Left kidney (tissue), 8 donors: ENCODE measurements at places on chromosomes 5 and 9. TPM values are rescaled to one million over a fixed set of nuclear protein-coding genes. Genes with fewer than 3 reads are reported as not detected.

- DNase-seq = no peak
Observed at GRCh38 chr9:99726758-99727157, 94.9 kb upstream of the NR4A3 start.

- DNase-seq = no peak
Observed at GRCh38 chr5:146548781-146549449, 32.9 kb upstream of the GPR151 start.

- DNase-seq = no peak
Observed at GRCh38 chr5:138445547-138446271, 6.9 kb downstream of the REEP2 start.

- no peak for DNase-seq
Observed at GRCh38 chr9:11192993-11193392, 580.2 kb upstream of the PTPRD start.

DNA sequence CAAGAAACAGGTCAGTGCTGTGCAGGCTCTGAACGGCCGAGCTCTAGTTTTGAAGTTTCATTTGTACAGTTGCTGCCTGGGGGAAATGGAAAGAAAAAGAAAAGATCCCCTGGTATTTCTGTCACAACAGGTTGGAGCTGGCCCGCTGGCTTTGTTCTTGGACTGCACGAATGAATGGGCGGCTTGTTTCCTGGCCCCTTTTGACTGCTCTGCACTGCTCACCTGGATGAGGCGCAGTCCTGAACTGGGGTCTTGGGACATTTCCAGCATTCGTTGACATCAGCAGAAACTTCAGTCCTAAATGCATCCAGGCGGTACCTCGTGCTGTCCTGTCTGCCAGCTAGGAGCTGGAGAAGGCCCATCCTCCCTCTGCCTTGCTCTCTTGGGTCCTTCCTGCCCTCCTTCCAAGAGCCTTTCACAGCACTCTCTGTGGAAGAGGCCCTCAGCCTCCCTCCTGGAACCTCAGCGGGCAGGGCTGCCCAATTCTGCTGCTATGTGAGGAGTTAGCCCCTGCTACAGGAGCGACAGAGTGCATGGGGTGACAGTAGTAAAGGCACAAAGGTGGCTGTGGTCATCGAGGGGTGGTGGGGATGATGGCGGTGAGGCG, 189.2 kb downstream of the FSTL4 start:
- no peak for DNase-seq

- no peak for DNase-seq
Observed at GRCh38 chr9:125160750-125161149, 17.4 kb upstream of the SCAI start.

- peak; percentile 53 for DNase-seq
Observed at GRCh38 chr5:149641000-149641576, 59.8 kb downstream of the ARHGEF37 start.

- DNase-seq = no peak
Observed at GRCh38 chr5:20300110-20300509, 312.1 kb upstream of the CDH18 start.

DNA sequence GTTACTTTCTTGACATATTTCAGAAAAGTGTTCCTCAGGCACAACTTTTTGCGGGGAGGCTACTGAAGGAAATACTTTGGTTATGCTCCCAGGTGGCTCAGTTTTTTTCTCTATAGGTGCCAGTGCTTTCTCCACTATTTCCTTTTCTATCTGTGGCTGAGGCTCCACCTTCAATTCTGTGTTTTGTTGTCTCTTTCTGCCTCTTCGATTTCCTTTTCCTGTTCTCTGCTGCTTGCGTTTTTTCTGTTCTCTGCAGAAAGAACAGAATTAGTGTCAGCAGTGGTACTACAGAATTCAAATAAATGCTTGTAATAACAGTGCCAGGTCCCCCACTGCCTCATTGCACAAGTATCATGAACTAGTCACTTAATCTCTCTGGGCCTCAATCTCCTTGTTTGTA, 7.0 kb downstream of the HEMGN start:
- no peak for DNase-seq

DNA sequence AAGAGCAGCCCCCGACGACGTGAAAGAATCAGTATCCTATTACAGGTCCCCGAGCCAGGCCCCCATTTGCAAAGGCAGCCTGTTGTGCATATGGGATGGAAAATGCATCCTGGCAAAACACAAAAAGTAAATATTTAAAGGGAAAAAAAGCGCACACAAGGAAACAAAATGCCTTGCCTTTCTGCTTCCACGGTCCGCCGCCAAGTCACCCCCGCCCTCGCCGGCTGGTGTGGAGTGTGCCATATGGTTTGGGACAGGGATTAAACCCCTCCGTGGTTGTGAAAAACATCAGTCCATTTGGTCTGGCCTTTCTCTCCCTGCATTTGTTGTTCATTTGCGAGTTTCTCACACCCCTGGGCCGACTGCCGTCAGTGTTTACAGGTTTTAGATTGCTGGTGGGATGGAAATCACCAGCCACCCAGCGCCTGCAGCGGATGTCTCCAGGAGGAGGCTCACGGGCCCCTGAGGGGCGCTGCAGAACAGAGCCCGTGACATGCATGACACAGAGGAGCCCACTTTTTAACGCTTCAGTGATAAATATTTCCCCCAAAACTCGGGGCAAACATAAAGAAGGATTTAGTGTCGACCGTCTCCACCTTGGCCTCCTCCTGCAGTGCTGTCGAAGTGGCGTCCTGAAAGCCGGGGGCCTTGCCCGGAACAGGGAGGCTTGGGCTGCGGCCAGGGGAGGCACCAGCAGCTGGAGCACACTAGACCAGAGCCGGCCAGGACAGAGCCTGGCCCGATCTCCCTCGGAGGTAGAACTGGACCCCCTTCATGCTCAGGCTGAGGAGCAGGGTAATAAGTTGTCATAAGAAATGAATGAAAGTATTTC, 161.5 kb downstream of the HSD17B3 start:
- DNase-seq = no peak

GRCh38 chr9:123544007-123544827, 188.2 kb downstream of the CRB2 start:
- peak; percentile 36 for DNase-seq

GRCh38 chr9:6147846-6148245, 67.8 kb upstream of the IL33 start:
- DNase-seq = no peak

DNA sequence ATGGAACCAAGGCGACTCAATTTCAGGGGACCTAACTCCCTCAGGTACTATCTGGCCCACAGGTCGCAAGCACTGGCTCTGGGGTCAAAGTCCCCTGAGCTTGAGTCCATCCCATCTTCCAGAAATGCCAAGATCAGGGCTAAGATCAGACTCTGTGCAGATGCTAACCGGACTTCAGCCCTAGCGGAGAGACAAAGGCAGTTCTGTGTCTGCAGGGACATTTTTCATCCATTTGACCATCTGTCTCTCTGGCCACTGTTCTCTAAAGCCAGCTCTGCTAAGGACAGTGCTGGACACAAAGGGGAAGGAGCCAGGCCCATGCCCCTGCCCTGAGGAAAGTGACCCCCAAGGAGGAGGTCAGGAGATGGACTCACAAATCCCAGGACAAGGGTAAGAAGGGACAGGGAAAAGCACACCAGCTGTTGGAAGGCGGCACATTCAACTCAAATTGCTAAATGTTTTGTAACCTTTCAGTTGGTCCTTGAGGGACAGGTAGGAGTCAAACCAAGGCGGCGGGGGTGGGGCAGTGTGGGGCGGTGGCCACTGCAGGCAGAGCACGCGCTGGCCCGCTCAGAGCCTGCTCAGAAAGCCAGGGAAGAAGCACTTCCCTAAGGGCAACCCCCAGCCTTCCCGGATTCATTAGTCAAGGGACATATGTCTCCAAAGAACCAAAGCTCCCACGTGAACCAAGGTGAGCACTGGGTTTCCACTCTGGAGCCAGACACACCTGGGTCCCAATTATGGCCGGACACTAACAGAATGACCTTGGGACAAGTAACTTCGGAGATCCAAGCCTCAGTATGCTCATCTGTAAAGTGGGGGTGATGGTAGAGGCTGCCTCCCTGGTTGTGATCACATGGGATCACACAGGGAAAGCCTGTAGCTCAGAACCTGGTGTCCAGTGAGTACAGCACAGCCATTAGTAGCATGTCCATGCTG, 42.8 kb downstream of the STK10 start:
- DNase-seq = no peak

GRCh38 chr5:67831048-67831447, 384.5 kb upstream of the PIK3R1 start:
- no peak for DNase-seq

DNA sequence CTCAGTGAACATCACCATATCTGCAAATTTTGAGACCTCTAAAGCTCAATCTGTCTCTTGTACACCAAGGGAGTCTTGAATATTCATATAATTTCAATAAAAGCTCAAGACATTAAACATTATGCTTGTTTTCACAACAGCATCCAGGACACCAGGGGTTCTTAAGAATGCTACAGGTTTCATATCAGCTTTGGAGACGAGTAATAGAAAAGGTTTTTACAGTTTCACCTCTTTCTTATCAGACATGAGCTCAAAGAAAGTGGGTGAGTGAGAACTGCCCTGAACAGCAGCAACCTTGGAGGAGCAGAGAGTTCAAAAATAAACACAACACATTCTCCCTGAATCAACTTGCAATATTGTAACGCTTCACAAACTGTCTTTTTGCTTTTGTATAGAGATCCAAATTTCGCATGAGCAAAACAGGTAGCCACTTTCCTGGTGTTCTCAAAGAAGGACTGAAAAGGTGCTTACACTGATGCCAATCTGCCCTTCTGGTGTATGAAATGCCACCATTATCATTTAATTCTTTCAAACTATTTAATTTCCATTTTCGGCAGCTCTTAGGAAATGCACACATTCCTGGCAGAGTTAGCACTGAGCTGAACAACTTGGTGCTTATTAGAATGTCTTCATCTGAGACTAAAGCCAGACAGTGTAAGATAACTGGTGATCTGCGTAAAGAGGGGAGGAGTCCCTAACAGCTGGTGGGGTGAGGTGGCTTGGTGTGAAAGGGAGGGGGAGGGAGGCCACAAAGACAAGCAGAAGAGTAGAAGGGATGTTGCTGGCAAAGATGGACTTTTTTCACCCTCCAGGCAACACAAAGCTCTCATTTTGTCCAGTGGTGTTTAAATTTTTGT, 535.3 kb downstream of the PDE4D start:
- no peak for DNase-seq

GRCh38 chr5:30650311-30650710, 543.2 kb upstream of the CDH6 start:
- no peak for DNase-seq

DNA sequence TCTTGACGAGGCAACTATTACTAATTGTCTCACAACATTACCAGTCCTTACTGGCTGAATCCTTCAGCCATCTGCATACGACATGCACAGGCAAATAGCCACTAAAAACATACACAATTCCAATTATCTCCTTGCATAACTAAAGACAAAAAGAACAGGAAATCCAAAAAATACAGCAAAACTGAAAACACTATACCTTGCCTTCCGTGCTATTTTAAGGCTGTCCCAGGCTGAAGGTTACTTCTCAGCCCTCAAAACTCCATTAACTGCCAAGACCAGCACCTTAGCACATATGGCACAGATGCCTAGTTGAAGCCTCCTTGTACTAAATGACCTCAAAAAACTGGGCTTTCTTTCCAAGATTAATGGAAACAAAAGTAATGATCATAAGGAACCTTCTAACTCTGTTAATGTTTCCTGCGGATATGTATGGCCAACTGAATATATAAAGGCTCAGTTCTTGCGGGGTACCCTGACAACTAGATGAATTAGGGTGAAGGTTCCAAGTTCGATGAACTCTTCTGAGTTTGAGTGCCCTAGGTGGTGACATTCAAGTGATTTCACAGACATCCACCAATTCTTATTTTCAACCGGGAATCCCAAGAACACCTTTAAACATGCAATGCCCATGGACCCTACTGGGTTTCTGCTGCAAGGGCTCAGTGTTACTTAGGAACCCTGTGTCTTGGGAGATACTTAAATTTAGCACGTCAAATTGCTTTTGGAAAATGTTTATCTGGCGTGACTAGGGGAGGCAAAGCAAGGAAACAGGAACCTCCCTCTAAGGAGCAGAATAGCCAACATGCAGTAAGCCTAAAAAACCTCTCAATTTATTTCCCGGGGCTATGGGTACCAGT, 455.3 kb downstream of the RAB3C start:
- no peak for DNase-seq

Gene GBGT1
- 2.0 TPM for polyA plus RNA-seq

Gene CNOT6
- polyA plus RNA-seq = 74.4 TPM

Gene RPL35
- 656 TPM for polyA plus RNA-seq

Gene OMD
- polyA plus RNA-seq = 0.62 TPM

Gene HTR4
- not detected for polyA plus RNA-seq

Gene WDR55
- polyA plus RNA-seq = 19.6 TPM

Gene GDNF
- 17.5 TPM for polyA plus RNA-seq

Gene IFNE
- 0.15 TPM for polyA plus RNA-seq

Gene F2RL1
- polyA plus RNA-seq = 38.4 TPM
